Omental fat pad (tissue), 4 donors: ENCODE measurements at places on chromosomes 7 and 10. TPM values are rescaled to one million over a fixed set of nuclear protein-coding genes. Genes with fewer than 3 reads are reported as not detected.

GRCh38 chr7:11489280-11489679 is 342.7 kb downstream of the THSD7A start:
- DNase-seq, result no peak

DNA sequence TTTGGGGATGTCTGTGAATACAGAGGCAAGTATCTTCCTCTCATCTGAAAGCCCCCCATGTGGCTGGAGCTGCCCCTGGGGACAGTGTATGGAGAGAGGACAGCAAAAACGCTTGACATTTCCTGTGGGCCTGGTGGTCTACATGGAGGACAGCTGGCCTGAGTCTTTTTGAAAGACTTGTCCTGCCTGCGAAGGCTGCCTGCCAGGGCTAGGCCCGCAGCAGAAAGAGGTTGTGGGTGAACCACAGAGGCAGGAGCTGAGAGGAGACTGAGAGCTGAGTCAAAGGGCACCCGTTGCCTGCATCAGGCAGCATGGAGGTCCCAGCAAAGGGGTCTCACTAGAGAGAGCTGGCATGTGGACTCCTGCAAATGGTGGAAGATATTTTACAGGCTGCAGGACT is 66.4 kb downstream of the KAT6B start:
- no peak for DNase-seq

The CBLL1 gene
- 36.9 TPM for total RNA-seq

DNA sequence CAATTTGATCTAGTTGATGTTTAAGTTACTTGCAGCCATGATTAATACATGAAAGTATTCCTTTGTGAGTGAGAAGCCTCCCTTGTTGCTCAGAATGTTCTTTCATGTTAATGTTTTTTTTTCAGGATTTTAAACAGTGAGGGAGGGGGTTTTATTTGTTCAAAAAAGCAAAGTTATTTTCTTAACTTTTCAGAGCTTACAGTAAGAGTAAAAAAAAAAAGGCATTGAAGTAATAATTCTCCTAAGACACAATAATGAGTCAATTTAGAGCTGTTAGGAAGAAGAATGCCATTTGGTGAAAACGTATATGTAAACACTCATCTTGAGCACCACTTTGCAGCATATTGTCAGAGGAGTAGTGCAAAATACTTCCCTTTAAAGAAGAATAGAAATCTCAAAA is 105.8 kb downstream of the SEMA3A start:
- DNase-seq, result no peak

The ACHE gene
- 0.50 TPM for total RNA-seq
